Subcutaneous preadipocyte (primary cell): ENCODE measurements at places on chromosomes 2 and 18. TPM values are rescaled to one million over a fixed set of nuclear protein-coding genes. Genes with fewer than 3 reads are reported as not detected.

The SCG2 gene
- total RNA-seq = 0.39 and 1.1 TPM in 2 replicates

The MC5R gene
- total RNA-seq = not detected in 2 replicates

The IL1R2 gene
- total RNA-seq = 0.39 and 1.1 TPM in 2 replicates

The TMEM169 gene
- total RNA-seq = 0.37 TPM in 1 of 2 replicates, not detected in the other

The EFR3B gene
- 0.37 and 0.39 TPM in 2 replicates for total RNA-seq

The TSPYL6 gene
- total RNA-seq = not detected in 2 replicates

The MERTK gene
- total RNA-seq = 0.37 and 0.39 TPM in 2 replicates

The PUM2 gene
- 27.9 and 49.5 TPM in 2 replicates for total RNA-seq
